ENCODE measurements at places on chromosomes 6 and 20.

- DNase-seq = no peak
Observed at GRCh38 chr6:77425671-77426070, 37.6 kb downstream of the HTR1B start.

DNA sequence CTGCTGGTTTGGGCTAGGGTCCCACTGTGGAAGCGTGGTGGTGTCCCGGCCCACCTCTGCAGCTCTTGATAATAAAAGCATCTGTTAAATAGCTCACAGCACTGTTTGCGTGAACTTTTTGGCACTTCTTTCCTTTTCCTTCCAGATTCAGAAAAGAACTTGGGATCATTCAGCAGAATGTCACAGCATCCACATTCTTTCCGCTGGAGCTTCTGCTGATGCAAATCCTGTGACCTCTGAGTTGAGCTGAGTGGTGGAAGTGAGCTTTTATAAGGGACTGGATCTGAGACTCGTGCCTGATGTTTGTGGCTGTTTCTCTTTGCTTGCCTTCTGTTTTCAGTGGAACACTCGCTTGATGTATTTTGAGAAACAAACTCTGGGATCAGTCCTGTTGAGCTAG lies 3.9 kb downstream of the OSBPL2 start:
- DNase-seq = no peak

- no peak for DNase-seq
Observed at GRCh38 chr20:52201395-52201794, 9.8 kb upstream of the ZFP64 start.

DNA sequence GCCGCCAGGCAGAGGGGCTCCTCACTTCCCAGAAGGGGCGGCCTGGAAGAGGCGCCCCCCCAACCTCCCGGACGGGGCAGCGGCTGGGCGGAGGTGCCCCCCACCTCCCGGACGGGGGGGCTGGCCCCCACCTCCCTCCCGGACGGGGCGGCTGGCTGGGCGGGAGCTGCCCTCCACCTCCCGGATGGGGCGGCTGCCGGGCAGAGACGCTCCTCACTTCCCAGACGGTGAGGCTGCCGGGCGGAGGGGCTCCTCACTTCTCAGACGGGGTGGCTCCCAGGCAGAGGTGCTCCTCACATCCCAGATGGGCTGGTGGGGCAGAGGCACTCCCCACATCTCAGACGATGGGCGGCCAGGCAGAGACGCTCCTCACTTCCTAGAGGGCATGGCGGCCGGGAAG lies 389.7 kb upstream of the EYS start:
- no peak for DNase-seq

DNA sequence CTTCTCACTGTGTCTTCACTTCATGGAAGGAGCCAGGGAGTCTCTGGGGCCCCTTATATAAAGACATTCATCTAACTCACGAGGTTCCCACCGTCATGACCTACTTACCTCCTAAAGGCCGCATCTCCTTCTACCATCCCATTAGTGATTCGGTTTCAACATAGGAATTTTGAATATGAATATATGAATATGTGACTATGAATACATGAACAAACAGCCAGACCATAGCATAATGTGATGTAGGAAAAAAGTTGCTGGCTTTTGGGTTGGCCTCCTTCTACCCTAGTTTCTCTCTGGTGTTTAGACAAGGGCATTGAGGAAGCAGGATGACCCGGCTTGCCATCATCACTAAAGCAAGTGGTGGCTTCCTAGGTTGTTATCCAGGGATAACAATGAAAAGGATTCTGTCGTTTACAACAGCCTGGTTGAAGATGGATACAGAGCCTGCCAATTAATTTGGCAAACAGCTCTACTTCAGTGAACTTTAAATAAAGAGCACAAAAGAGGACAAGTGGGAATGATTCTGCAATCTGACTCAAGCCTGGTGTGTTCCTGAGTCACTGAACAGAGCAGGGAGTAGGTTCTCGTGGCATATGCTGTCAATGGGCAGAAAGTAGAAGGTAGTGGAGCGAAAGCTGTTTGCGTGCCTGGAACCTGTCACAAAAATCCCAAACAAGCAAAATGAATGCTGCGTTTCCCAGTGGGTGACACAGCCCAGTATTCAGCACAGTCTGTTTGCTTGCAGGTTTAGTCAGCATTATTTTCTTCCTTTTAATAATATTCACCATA lies 44.0 kb upstream of the DOK5 start:
- no peak for DNase-seq

GRCh38 chr6:114747995-114748625 lies 405.3 kb upstream of the HS3ST5 start:
- peak; percentile 3 for DNase-seq

DNA sequence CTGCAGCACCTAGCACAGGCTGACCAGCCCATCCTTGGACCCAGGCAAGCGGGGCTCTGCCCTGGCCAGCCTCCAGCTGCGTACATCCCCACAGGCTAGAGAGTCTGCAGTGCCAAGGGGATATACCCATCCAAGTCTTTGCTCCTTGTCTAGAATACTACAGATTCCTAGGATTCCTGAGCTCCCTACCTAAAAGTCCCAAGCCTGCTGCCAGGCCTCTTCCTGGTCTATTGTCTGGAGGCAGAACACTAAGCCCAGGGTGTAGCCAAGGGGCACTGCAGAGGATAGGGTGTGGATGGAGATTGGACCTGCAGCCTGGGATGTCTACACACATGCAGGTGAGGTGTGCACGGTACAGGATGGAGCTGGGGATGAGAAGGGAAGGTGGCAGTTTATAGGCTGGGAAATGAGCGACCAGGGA lies 90.0 kb upstream of the SIRPA start:
- DNase-seq = no peak

DNA sequence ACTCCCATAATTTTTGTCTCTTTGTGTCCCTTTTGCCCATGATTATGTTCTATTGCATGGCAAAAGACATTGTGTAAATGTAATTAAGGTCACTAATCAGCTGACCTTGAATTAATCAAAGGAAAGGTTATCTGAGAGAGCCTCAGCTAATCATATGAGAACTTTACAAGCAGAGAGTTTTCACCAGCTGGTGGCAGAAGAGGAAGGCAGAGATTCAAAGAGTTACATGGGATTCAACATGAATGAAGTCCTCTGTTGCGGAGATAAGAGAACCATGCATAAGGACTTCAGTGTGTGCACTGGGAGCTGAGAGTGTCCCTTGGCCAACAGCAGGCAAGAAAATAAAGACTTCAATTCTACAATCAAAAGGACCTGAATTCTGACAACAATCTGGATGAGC lies 494.1 kb upstream of the ARID1B start:
- no peak for DNase-seq

DNA sequence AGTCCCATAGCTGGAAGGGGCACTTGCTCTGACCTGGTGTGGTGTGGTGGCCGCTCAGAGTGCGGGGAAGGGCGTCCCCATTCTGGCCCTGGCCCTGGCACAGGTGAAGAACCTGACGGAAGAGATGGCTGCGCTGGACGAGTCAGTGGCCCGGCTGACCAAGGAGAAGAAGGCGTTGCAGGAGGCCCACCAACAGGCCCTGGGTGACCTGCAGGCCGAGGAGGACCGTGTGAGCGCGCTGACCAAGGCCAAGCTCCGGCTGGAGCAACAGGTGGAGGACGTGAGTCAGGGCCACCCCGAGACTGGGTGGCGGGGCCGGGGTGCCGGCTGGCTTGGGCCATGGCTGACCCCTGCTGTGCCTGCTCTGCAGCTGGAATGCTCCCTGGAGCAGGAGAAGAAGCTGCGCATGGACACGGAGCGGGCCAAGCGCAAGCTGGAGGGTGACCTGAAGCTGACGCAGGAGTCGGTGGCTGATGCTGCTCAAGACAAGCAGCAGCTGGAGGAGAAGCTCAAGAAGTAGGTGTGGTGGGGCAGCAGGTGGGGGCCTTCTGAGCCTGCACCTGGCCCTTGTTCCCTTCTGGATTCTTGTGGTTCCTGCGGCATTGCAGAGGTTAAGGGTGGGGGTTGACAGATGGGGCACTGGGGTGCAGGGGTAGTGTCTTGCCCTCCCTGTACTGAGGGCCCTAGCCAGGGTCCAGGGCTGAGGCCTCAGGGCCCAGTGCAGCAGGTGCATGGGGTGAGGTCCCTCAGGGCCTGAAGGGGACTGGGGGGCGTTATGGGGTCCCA lies 40.8 kb downstream of the MYH7B start:
- DNase-seq = no peak

- DNase-seq = no peak
Observed at GRCh38 chr6:97052152-97052787, 127.7 kb downstream of the KLHL32 start.

GRCh38 chr20:38883081-38883980 lies 42.9 kb upstream of the FAM83D start:
- no peak for DNase-seq

GRCh38 chr6:148776321-148777308 lies 29.8 kb downstream of the UST start:
- DNase-seq = no peak

GRCh38 chr20:62274332-62274950 lies 28.4 kb upstream of the ADRM1 start:
- no peak for DNase-seq

GRCh38 chr6:163935158-163935762 lies 520.7 kb downstream of the QKI start:
- no peak for DNase-seq

DNA sequence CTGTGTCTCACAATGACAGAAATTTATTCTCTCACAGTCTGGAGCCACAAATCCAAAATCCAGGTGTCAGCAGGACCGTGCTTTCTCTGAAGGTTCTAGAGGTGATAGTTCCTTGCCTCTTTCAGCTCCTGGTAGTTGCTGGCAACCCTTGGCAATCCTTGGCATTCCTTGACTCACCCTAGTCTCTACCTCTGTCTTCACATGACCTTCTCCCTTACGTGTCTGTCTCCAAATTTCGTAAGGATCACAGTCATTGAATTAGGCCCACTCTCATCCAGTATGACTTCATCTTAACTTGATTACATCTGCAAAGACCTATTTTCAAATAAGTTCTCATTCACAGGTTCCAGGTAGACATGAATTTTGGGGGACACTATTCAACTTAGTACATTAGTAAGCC lies 143.1 kb downstream of the CEP57L1 start:
- DNase-seq = no peak
